A172 (cell line): ENCODE measurements at places on chromosomes 1 and 21. TPM values are rescaled to one million over a fixed set of nuclear protein-coding genes. Genes with fewer than 3 reads are reported as not detected.

The AADACL4 gene
- not detected in 2 replicates for total RNA-seq

DNA sequence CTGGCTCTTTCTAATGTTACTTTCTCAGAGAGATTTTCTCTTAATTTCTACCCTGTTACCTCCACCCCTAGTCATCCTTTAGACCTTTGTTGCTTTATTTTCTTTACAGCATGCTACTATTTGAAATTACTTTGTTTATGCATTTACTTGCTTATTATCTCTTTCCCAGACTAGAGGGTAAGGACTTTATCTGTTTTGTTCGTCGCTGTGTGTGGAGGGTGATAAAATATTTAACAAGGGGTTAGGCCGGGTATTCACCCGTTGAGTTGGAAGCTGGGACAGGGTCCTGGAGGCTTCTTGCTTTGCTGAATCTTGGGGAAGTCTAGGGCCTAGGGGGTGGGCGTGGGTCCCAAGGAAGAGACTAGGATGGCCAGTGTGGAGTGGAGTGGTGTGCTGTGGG, 43.6 kb downstream of the CDC14A start:
- no peak for DNase-seq

GRCh38 chr1:68231627-68232288, 565 bp downstream of the WLS start:
- DNase-seq, result peak; percentile 49

DNA sequence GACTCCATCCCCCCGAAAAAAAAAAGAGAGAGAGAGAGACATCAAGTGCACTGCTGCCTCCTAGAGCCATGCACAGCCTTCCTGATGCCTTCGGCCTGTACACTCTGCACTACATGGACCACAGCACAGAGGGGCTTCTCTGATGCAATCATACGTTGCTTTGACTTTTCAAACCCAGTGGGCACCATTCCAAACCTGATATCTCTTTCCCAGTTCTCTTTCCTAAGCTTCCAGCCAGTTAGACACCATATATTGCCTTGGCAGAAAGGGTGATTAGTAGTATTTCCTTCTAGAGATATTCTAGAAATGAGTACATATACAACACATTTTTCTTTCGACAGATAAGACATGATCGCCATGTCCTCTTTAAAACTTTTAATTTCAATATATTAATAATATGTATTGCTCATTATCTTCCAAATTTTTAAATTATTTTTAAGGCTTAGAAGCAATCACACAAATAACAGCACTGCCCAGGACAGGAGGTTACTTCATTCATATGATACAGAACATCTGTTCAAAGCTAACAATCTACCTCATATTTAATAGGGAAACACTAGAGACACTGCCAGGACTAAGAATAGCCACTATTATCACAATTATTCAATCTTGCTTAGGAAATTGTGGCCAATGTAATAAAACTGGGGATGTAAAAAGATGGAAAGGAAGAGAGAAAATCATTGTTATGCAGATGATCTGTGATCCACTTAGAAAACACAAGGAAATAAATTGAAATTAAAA, 9.9 kb downstream of the CLCA1 start:
- no peak for DNase-seq
